T-cell (primary cell): ENCODE measurements at places on chromosomes 5 and 9.

DNA sequence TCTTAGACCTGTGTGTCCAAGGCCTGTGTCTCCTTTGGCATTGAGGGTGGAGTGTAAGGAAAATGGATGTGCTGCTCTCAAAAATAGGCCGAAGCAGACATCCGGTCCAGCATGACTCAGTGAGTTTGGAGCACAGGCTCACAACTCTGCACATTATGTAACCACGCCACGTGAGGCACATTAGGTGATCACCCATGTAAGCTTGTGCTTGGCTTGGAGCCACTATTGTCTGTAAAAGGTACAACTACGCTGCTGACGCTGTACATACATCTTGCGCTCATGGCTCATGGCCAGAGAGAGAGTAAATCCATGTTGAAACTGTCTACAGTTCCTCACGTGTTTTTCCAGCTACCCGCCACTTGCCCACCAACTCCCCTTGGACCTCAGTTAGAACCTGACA is 177.5 kb downstream of the PDE4D start:
- DNase-seq = no peak
- H3K36me3 ChIP-seq = no peaks in the 10 kb centered on the region
- H3K4me1 ChIP-seq = no peaks in the 10 kb centered on the region
- H3K27ac ChIP-seq = no peak overlapping the region

DNA sequence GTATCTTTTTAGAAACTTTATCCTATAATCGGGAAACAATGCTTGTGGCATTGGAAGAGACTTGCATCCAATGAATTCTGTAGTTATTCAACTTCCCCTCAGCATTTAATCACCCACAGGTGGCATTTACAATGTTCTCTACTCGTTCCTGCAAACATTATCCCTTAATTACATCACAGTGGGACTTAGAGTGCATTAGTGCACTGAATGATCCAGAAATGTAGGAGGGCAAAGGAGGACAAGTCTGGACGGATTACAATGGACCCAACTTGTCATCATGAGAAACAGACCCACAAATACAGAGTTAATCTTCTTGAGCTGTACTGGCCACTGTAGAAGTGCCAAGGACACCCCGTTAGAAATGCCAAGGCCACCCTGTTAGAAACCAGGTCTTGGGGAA is 129.1 kb downstream of the DOCK8 start:
- no peaks in the 10 kb centered on the region for H3K27me3 ChIP-seq
- H3K27ac ChIP-seq = no peak overlapping the region
- H3K36me3 ChIP-seq = peaks cover 92% of the 10 kb centered on the region
- H3K4me1 ChIP-seq = no peaks in the 10 kb centered on the region
- H3K4me3 ChIP-seq = no peak overlapping the region
- no peak for DNase-seq

DNA sequence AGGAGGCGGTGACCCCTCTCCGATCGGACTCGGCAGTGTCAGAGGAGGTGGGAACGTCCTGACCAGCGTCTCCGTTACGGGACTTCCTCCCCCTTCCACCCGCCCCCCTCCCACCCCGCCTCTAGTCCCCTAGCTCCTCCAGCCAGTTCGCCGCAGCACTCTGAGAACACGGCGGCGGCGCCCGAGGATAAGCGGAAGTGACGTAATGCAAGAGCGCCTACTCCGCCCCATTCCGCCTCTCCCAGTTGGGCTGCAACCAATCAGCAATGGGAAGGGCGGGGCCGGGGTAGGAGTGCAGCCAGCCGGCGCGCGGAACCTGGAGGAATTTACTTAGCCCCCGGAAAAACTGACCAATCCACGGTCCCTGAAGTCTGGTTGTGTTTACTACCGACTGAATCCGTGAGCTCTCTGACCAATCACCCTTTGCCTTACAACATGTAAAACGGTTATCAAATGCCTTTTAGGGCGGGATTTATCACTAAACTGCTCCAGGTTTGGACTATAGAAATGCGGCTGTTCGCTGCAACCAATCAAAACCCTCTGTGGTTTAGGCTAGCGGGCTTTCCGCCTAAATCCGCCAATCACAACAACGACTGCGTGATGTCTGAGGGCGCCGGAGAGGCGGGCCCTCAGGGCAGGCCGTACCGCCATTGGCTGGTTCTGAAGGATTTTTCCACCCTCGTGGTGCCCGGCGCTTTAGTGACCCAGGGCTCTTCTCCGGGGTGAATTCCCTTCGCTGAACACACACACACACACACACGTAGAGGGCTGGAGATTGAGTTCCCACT is at the start of gene ZBTB5:
TSS of gene ZBTB5 (minus strand) at position 202 of the 788 bp plus-strand sequence. CDS start 22,899 bp downstream, outside the sequence.
- peak within 1 kb of the TSS; percentile 97 for H3K27ac ChIP-seq
- H3K4me1 ChIP-seq = peaks cover 21% of the 10 kb centered on the region
- no peaks in the 10 kb centered on the region for H3K36me3 ChIP-seq
- peaks cover 3% of the 10 kb centered on the region for H3K27me3 ChIP-seq
- H3K4me3 ChIP-seq = peak within 1 kb of the TSS; percentile 96
- peak; percentile 99 for DNase-seq

- peaks cover 16% of the 10 kb centered on the region for H3K4me1 ChIP-seq
- DNase-seq = no peak
- H3K36me3 ChIP-seq = peaks cover 9% of the 10 kb centered on the region
- H3K4me3 ChIP-seq = no peak overlapping the region
- no peak overlapping the region for H3K27ac ChIP-seq
Observed at GRCh38 chr5:6730407-6730806, 17.2 kb downstream of the TENT4A start.

DNA sequence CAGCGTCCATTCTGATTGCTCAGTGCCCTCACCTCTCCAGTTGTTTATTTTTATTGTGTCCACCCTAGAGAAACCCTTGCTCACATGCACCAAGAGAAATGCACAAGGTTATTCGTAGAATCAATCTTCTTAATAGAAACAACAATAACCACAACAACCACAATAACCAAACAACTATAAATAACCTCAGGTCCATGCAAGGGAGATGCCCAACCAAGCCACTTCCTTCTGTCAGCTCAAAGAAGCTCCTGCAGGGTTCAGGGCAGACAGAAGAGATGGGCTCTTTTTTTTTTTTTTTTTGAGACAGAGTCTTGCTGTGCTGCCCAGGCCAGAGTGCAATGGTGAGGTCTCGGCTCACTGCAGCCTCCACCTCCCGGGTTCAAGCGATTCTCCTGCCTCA is 14.9 kb upstream of the TCOF1 start:
- no peaks in the 10 kb centered on the region for H3K27me3 ChIP-seq
- H3K4me3 ChIP-seq = no peak overlapping the region
- no peaks in the 10 kb centered on the region for H3K36me3 ChIP-seq
- DNase-seq = no peak
- no peak overlapping the region for H3K27ac ChIP-seq
- H3K4me1 ChIP-seq = no peaks in the 10 kb centered on the region

GRCh38 chr5:103177543-103177942 is 57.4 kb downstream of the PPIP5K2 start:
- H3K27me3 ChIP-seq = no peaks in the 10 kb centered on the region
- no peak overlapping the region for H3K27ac ChIP-seq
- DNase-seq = no peak
- no peaks in the 10 kb centered on the region for H3K4me1 ChIP-seq

- H3K4me1 ChIP-seq = no peaks in the 10 kb centered on the region
- H3K36me3 ChIP-seq = no peaks in the 10 kb centered on the region
- H3K27me3 ChIP-seq = no peaks in the 10 kb centered on the region
- no peak overlapping the region for H3K4me3 ChIP-seq
- H3K27ac ChIP-seq = no peak overlapping the region
- no peak for DNase-seq
Observed at GRCh38 chr5:10668697-10669096, 92.3 kb downstream of the DAP start.

- no peak overlapping the region for H3K27ac ChIP-seq
- H3K4me1 ChIP-seq = peaks cover 4% of the 10 kb centered on the region
- peaks cover 39% of the 10 kb centered on the region for H3K27me3 ChIP-seq
- DNase-seq = no peak
Observed at GRCh38 chr5:73304381-73304780, 131.4 kb downstream of the TMEM174 start.

DNA sequence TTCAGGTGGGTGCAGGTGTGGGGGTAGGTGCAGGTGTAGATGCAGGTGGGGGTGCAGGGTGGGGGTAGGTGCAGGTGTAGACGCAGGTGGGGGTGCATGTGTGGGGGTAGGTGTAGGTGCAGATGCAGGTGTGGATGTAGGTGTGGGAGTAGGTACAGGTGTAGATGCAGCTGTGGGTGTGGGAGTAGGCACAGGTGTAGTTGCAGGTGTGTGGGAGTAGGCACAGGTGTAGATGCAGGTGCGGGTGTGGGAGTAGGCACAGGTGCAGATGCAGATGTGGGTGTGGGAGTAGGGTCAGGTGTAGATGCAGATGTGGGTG is 94.6 kb downstream of the PHF2 start:
- H3K27me3 ChIP-seq = no peaks in the 10 kb centered on the region
- no peak overlapping the region for H3K27ac ChIP-seq
- peaks cover 14% of the 10 kb centered on the region for H3K36me3 ChIP-seq
- DNase-seq = no peak
- H3K4me1 ChIP-seq = no peaks in the 10 kb centered on the region

DNA sequence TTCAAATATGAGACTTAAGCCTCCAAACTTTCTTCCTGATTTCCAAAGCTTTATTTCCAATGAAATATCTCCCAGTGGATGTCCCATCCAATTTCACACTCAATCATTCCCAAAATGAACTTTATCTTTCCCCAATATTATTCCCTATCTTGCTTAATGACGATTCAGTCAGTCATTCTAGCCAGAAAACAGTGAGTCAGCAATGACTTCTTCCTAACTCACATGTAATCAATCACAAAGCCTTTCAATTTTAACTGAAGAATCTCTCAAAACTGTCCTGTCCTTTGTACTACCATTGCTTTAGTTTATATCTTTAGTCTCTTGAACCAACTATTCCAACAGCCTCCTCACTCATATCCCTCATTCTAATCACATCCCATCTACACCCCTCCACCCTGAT is 34.9 kb downstream of the NSA2 start:
- no peaks in the 10 kb centered on the region for H3K27me3 ChIP-seq
- no peak for DNase-seq
- H3K4me1 ChIP-seq = no peaks in the 10 kb centered on the region
- no peak overlapping the region for H3K27ac ChIP-seq
- H3K4me3 ChIP-seq = no peak overlapping the region

DNA sequence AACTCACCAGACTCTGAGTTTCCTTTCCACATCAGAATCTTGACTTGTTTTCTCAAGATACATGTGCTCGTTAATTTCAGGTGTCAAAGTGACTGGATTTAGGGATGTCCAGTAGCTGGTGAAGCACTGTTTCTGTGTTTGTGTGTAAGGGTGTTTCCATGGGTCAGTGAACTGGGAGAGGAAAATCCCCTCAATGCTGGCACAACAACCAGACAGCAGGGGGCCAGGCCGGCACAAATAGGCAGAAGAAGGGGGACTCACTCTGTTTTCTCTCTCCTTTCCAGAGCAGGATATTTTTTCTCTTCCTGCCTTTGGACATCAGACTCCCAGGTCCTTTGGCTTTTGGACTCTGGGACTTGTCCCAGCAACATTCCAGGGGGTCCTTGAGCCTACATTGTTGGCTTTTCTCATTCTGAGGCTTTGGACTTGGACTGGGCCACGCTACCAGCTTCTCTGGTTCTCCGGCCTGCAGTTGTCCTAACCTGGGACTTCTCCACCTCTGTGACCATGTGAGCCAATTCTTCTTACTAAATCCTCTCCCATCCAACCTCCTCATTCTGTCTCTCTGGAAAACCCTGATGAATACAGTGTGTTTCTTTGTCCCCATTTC is 144.0 kb downstream of the CAAP1 start:
- no peaks in the 10 kb centered on the region for H3K4me1 ChIP-seq
- H3K36me3 ChIP-seq = no peaks in the 10 kb centered on the region
- H3K4me3 ChIP-seq = no peak overlapping the region
- no peak overlapping the region for H3K27ac ChIP-seq
- no peaks in the 10 kb centered on the region for H3K27me3 ChIP-seq
- no peak for DNase-seq

GRCh38 chr5:118008779-118009178 is 979.6 kb downstream of the DTWD2 start:
- H3K4me1 ChIP-seq = no peaks in the 10 kb centered on the region

DNA sequence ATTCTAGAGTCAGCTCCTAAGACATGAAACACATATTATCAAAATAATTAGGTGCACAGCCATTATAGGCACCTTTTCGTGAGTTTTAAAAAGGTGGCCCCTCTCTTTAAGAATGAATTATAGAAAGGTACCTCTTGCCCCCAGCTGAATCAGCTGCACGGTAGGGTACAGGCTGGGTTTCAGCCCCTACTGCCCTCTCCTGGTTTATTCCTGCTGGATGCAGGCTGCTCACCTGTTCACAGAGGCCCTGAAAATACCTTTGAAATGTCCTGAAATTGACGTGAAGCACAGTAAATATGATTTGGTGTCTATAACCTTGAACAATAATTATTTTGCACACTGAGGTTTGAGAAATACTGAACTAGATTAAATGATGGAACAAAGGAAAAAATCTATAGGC is 504.8 kb upstream of the SGCD start:
- H3K27ac ChIP-seq = no peak overlapping the region
- no peaks in the 10 kb centered on the region for H3K4me1 ChIP-seq
- no peak for DNase-seq
- H3K27me3 ChIP-seq = no peaks in the 10 kb centered on the region

DNA sequence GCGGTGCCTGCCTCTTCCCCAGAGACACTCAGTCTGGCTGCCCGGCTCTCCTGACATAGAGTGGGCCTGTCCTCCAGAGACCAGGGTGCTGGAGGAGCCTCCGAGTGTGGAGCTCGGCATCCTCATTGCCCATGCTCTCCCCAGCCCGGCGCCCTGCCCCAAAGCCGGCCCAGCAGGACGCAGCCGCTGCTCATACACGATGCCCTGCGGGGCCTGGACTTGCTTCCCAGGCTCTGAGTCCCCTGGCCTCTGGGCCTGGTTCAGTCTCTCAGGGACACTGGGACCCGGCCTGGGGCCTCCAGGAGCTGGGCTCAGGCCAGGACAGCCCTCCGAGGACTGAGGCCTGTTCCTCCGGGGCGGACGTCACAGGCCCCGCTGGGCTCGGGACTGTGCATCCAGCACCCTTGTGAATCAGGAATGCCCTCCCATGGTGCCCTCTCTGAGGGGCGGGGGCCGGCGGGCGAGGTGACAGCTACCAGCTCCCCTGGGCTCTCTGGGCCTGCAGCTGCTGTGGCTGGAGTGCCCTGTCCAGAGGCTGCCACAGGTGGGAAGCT is 23.2 kb downstream of the TPPP start:
- H3K27me3 ChIP-seq = peaks cover 32% of the 10 kb centered on the region
- H3K27ac ChIP-seq = no peak overlapping the region
- H3K36me3 ChIP-seq = peaks cover 9% of the 10 kb centered on the region
- H3K4me3 ChIP-seq = no peak overlapping the region
- H3K4me1 ChIP-seq = peaks cover 4% of the 10 kb centered on the region

DNA sequence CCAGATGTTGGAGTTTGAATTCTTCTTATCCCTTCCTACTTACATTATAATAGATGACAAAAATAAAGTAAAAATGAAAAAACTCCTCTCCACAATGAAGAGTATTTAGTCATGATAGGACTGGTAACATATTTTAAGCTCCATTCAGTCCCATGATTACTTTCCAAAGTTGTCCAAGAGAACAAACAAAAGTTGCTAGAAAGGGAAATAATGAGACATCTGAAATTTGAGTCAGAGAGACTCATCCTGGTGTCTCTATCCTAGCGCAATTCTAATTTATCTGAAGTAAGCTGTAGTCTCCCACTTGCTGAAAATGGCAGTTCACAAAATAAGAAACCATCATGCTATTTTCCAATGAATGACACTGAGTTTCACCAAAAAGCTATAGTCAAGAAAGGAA is 152.2 kb downstream of the BNC2 start:
- H3K4me1 ChIP-seq = no peaks in the 10 kb centered on the region
- no peaks in the 10 kb centered on the region for H3K36me3 ChIP-seq
- peaks cover 2% of the 10 kb centered on the region for H3K27me3 ChIP-seq
- H3K27ac ChIP-seq = no peak overlapping the region
- DNase-seq = no peak

- DNase-seq = no peak
- no peaks in the 10 kb centered on the region for H3K4me1 ChIP-seq
- H3K27ac ChIP-seq = no peak overlapping the region
- no peak overlapping the region for H3K4me3 ChIP-seq
Observed at GRCh38 chr5:10073441-10074104, 176.1 kb downstream of the ATPSCKMT start.
